ENCODE measurements at places on chromosomes 2 and 18.

DNA sequence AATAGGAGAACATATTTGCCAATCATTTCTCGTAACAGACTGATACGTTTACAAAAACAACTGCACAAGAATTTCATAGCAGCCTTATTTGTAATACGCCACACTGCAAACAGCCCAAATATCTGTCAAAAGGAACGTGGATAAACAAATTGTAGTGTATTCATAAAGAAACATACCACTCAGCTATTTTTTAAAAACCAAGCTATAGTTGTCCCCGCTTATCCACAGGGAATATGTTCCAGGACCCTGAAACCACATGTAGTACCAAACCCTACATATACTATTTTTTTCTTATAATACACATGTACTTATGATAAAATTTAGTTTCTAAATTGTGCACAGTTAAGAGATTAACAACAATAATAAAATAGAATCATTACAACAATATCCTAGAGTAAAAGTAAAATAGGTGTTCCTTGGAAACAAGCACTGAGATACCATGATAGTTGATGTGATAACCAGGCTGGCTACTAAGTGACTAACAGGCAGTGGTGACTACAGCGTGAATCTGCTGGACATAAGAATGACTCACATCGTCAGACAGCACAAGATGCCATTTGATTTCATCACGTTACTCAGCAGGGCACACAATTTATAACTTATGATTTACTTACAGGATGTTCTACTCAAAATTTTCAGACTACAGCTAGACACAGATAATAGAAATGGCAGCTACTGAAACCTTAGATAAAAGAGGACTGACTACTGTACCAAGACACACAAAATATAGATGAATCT is 367.4 kb downstream of the NCKAP5 start:
- no peak for DNase-seq

DNA sequence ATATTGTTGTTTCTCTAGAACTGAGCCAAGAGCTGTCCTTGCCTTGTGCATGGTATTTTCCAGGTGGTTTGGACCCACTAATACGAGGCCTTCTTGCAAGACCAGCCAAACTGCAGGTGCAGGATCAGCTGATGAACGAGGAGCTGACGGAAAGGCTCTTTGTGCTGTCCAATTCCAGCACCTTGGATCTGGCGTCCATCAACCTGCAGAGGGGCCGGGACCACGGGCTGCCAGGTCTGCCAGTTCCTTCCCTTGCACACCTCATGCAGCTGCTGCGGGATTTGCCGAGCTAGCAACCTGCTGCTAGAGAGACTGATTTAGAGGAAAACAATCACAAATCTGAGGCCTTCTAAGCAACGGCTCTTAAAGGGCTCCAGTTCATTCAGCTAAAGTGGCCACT is 74.5 kb downstream of the TPO start:
- DNase-seq = no peak

DNA sequence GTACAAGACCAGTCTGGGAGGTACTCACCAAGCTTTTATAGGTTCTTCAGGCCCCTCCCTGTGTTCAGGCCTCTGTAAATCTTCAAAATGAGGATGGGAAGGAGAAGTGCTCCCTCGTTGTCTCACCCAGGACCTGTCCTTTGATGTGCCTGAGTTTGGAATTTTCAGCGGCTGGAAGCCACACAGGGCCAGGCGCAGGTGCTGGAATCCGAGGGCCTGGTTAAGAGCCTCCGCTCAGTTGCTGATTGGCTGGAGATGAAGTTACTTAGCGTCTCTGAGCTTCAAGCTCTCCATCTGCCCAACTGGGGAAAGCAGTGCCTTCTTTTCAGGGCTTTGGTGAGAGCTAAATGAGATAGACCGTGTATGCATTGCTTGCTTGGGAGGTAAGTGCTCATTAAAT is 30.0 kb downstream of the HJURP start:
- DNase-seq = no peak

DNA sequence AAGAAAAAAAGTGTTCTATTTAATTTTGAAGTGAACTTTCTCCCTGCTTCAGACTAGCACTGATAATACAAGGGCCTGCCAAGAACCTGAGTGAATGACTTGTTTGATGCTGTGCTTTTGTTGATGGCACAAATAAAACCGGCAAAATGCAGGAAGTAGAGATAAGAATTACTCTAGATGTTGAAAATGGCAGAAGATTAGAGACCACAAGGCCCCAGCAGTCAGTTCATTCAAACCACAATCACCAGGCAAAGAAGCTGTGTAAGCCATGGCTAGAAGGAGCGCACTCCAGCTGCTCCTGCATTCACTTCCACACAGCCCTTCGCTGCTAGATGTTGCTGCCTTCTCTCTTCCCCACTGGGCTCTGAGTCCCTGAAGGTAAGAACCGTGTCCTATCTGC is 297.1 kb downstream of the AGPS start:
- no peak for DNase-seq

GRCh38 chr18:3914833-3915610 is 465.1 kb downstream of the TGIF1 start:
- DNase-seq = no peak

All from stimulated activated CD4-positive, alpha-beta T cell treated with anti-CD3 and anti-CD28 coated beads, Interleukin-4, amount 100 ng/mL, for 1 hour (primary cell).